ENCODE measurements at places on chromosomes 12 and 14.

DNA sequence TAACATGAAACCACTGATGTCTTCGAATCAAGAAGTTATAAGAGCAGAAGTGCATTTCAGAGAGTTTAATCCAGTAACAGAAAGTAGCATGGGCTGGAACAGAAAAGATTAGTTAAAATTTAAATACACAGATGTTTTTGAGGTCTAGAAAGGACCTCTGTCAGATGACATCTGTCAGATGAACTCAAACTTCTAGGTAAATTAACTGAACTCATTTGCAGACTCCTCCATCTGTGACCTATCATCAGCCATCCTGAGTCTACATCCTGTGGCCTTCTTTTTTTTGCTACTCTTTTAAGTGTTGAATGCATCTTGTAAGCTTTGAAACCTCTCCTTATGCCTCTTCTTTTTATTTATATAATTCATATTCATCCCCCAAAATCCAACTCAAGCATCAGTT lies 53.3 kb downstream of the C2CD5 start:
- no peak for DNase-seq

DNA sequence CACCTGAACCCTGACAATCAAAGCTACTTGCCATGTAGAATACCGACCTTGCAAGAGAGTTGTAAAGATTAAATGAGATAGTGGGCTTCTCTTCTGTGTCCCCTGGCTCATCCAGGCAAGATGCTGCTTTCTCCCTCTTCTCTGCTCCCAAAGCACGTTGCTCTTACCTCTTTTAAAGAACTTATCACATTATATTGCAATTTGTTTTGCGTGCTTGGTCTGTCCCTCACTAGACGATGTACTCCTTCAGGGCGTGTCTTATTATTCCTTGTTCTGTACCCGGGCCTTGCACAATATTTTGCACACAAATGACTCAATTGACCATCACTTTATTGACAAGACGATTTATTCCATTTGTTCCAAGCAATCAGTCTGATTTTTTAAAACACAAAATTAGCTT lies 3.3 kb downstream of the DCN start:
- DNase-seq = no peak

DNA sequence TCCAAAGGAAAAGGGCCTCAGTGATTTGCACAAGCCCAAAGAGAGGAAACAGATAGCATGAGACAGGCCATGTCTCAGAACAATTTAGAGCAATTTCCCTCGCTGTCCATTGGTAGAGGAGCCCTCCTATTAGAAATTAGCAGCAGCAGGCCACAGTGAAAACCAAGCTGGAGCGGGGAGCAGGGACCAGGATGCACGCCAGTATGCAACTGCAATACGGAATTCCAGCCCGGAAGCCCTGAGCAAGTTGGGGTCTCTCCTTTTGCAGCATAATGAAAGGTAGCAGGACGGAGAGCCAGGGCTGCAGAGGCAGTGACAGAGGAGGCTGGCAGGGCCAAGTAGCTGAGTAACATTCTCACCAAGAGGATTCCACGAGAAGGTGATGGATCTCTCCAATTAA lies 84.9 kb upstream of the CLMN start:
- DNase-seq = no peak

- DNase-seq = no peak
Measured at GRCh38 chr14:64220466-64220865, 73.7 kb downstream of the ESR2 start.

GRCh38 chr12:91542067-91542466 lies 359.4 kb upstream of the DCN start:
- no peak for DNase-seq

- DNase-seq = no peak
Measured at GRCh38 chr14:25197885-25198284, 147.9 kb upstream of the STXBP6 start.

GRCh38 chr12:46470036-46470627 lies 97.6 kb upstream of the SLC38A2 start:
- DNase-seq = peak; percentile 9

DNA sequence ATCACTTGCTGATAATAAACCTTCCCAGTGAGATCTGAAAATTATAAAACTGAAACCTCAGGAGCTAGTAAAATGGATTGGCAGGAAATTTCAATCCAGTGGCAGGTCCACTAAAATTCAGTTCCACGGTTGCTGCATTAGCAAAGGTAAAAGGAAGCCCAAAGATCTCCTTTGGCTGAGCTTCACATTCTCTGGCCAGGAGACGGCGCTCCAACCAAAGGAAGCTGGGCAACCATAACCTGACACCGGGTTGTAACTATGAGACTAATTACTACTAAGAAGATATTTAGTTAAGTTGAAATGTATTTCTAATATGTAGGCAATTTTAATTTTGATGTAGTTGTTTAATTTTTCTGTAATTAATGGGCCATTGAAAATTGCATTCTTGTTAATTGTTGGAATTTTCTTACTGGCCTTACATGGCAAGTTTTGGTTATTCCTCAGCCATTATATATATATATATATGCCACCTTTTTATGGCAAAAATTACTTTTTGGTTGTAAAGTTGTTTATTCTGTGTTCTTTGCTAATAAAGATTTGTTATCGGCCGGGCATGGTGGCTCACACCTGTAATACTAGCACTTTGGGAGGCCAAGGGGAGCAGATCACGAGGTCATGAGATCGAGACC lies 17.0 kb downstream of the OR8S1 start:
- DNase-seq = peak; percentile 5

DNA sequence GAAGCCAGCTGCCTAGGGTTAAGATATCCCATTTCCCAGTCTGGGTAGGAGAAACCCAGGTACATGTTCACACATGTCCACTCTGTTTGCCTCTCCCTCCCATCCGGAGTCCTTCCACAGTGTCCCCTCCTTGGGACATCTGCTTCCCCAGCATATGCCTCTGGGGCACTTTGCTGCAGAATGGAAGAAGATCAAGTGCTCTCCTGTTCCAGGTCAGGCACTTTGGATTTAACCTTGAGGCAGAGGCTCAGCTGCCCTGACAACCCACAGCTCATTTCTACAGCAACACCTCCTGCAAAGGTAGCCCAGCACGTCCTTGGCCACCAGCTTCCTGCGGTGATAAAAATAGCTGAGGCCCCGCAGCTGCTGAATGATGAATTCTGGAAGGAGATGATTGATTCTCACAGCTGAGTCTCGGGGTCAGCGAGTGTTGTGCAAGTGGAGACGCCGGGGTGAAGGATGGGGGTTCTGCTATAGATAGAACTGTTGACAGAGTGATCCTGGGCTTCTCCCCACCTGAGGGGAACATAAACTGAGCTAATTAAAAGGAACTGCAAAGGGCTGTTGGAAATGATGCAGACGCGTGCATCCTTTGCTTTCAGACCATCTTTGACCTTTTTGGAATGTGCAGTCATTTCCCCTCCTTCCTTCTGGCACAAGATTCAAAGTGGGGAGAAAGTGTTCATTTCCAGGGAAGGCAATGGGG lies 145.0 kb downstream of the SLC38A6 start:
- no peak for DNase-seq

DNA sequence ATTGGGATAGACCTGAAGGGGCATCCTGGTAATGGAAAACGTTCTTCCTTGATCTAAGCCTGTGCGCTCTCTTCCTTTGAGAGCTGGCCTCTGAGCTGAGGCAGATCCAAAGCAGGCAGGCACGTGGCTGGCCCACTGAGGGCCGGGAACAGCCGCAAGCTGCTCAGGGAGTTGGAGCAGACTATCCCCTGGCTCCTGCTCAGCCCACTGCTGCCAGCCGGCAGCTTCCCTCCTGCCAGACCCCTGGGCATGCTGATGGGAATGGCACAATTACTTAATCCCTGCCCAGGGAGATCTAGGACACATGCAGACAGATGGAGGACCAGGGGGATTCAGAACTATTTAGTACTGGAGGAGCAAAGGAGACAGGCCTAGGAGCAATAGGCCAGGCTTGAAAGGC lies 14.4 kb downstream of the NEUROD4 start:
- no peak for DNase-seq

- DNase-seq = no peak
Measured at GRCh38 chr14:83594874-83595273, 1935.1 kb upstream of the FLRT2 start.

- DNase-seq = no peak
Measured at GRCh38 chr14:96071561-96071960, 32.4 kb downstream of the C14orf132 start.

DNA sequence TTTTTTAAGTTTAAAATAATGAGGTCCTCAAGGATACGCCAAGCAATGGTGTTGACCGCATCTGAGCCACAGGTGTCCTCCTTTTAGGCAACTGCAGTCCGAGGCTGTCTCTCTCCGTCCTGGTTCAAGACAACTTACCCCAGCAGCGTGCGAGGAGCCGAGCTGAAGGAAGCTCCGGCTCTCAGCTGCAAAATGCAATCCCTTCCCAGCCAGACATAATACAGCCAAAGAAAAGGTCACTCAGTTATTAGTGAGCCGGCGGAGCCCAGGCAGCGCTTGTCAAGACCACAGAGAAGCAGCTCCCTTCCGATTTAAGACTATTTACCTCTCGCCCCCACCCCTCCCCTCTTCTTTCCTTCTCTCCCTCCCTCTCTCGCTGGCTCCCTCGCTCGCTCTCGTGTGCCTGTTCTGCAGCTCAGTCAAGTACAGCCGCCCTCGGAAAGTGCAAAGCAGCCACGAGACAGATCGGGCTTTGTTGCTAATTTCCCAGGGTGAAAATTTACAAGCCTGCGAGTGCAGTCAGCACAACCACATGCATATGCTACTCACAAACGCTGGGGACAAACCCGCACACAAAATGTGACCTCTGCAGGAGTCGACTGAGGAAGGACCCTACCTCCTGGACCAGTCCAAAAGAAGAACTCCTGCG lies 363 bp upstream of the LMO3 start:
- no peak for DNase-seq

- DNase-seq = no peak
Measured at GRCh38 chr12:6233121-6233971, 33.1 kb downstream of the CD9 start.

DNA sequence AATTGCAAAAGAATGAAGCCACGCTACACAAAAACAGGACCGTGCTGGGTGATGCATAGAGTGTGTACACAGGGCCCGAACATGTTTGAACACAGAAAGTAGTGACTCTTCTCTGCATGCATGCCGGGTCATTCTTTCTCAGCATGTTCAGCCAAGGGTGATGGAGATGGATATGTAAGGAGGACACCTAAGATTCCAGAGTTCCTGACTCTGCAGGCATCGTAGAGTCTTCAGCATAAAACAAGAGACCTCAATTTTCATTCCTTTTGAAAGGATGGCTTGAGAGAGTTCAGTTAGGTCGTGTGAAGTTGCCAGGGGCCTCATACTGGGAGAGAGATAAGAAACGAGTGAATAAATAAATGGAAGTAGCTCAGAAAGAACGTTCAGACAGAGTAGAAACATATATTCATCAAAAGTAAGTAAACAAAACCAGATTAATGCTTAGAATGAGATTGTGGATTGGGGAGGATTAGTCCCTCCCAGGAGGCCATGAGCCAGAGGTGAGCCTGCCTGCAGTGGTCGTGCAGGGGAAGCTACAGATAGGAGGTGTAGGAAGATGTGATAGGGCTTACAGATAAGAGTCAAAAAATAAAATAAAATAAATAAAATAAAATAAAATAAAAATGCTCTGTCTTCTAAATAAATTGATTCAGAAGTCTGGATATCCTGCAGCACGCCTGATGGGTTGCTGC lies 27.6 kb upstream of the SEL1L start:
- no peak for DNase-seq

GRCh38 chr12:89513544-89513943 lies 11.1 kb downstream of the GALNT4 start:
- DNase-seq = no peak

DNA sequence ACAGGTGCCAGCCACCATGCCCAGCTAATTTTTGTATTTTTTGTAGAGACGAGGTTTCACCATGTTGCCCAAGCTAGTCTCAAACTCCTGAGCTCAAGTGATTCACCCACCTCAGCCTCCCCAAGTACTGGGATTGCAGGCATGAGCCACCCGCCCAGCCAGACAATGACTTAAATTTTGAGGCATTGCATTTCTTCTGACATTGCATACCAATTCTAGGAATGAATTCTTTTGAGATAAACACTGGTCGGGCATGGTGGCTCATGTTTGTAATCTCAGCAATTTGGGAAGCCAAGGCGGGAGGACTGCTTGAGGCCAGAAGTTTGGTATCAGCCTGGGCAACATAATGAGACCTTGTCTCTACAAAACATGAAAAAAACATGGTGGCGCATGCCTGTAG lies 2.5 kb upstream of the CELA1 start:
- no peak for DNase-seq

DNA sequence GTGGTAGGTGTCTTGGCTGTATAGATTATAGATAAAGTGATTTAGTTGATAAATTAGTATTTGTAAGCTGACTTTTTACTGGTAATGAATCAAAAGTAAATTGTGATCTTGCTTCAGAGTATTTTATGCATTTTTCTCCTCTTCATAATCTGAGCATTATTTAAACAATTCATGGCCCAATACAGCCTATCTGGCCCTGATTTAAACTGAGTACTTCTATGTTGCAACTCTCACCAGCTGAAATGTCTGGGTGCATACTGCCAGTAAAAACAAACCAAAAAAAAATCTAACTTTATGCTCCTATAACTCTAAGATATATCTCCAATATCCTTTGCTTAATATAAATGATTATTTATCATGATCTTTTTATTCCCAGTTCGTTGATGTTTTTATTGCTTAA lies 86.6 kb downstream of the MIA2 start:
- no peak for DNase-seq

- DNase-seq = no peak
Measured at GRCh38 chr12:113325916-113326315, 9.0 kb downstream of the SLC8B1 start.

DNA sequence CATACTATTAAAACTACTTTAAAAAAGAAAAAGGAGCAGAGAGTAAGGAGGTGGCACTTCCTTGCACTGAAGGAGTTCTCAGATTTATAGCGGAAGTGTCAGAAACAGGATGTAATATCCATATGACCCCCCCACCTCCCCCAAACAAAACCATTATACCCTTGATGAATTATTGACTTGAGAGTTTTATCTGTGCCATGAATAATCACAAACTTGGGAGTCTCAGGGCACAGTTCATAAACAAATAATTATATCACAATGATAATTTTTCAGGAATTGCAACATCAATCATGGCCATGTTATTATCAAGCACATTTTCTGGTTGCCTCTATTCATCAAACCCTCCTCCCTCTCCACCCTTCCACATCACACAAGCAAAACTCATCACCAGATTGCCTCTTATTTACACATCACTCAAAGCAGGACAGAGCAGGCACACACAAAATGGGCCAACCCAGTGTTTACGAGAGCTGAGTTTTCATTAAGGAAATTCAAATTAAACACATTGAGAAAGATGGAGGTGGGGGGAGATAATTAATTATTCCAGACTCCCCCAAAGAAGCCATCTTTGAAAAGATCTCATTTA lies 141.4 kb downstream of the EGLN3 start:
- no peak for DNase-seq

- no peak for DNase-seq
Measured at GRCh38 chr12:58502841-58503240, 417.5 kb downstream of the LRIG3 start.

DNA sequence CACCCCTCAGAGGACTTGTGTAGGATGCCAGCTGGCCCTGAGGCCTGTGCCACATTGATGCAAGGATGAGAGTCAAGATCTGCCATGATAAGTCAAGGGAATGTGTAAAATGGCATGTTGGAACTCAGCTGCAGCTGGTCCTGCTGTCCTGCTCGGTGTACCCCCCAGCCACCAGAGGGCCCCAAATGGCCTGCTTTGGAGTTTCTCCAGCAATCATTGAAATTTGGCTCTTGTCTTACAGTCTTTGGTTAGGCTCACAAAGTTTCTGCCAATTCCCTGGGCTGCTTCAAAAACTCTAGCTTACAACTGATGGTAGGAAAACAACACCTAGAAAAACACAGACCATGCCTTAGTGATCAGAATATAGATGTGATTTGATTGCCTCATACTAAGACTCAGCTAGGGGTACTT lies 76.8 kb downstream of the HSD17B6 start:
- no peak for DNase-seq

Measured in stimulated activated naive B cell treated with anti-CD40 and anti-IgM and Interleukin-4, amounts not matched to agents 10 μg/mL and 1 μg/mL and 100 μg/mL, for 72 hours (primary cell).